Osteoblast (primary cell): ENCODE measurements at places on chromosomes 3 and 15. TPM values are rescaled to one million over a fixed set of nuclear protein-coding genes. Genes with fewer than 3 reads are reported as not detected.

The IGSF11 gene
- total RNA-seq = under 0.01 and 0.36 TPM in 2 replicates

The U2SURP gene
- total RNA-seq = 85.0 and 85.5 TPM in 2 replicates

The P4HTM gene
- total RNA-seq = 31.8 and 32.4 TPM in 2 replicates

The SCAMP5 gene
- 0.88 and 1.8 TPM in 2 replicates for total RNA-seq

The INSYN1 gene
- total RNA-seq = 3.8 and 4.7 TPM in 2 replicates
